ENCODE measurements at places on chromosomes 6 and 20.
A peak's percentile ranks its signal among the peaks of the same experiment; 100 is the strongest.

DNA sequence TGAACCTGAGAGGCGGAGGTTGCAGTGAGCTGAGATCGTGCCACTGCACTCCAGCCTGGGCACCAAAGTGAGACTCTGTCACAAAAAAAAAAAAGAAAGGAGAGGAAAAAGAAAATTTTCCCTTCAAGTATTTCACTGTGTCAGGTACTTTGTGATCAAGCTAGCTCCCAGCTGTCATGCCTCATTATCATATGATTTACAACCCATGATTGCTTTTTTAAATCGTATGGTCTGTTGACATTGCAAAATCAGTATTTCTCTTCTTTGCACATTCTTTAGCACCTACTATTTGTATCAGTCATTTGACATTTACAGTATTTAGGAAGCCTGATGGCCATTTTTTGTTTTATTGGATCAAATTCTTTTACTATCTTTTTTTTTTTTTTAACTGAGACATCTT, 22.4 kb downstream of the SASH1 start:
- no peak for DNase-seq

DNA sequence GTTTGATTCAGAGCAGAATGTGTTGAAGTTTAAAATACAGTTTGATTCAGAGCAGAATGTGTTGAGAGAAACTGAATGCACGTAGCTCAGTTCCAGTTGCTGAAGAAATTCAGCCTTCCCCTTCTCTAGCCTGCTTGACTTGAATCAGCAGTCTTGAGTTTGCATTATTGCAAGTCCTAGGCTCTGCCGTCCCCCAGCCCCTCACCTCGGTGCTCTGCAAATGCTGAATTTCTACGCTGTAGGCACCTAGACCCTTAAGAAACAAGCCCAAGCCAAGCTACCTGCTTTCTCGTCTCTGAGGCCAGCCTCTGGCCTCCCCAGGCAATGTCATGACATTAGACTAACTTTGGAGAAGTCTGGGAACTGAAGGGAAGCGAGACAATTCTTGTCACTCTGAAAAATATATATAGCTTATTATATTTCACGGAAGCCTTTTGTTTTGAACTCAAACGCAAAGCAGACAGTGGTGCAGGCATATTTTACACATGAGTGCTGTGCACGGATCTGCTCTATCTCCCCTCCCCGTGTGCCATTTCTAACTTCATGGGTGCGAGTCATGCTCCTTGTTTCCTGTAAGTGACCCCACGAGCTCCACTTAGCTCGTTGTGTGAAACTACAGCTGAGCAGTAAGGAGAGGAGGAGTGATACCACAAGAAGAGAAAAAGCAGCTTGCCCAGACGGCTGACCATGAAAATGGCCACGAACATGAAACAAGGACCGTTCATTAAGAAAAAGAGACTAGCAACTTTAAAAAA, 71.4 kb upstream of the DUSP22 start:
- no peak for DNase-seq

- no peak for DNase-seq
Observed at GRCh38 chr20:9161311-9161710, 92.4 kb downstream of the PLCB4 start.

- DNase-seq, result no peak
Observed at GRCh38 chr6:6826095-6826901, 237.8 kb downstream of the LY86 start.

DNA sequence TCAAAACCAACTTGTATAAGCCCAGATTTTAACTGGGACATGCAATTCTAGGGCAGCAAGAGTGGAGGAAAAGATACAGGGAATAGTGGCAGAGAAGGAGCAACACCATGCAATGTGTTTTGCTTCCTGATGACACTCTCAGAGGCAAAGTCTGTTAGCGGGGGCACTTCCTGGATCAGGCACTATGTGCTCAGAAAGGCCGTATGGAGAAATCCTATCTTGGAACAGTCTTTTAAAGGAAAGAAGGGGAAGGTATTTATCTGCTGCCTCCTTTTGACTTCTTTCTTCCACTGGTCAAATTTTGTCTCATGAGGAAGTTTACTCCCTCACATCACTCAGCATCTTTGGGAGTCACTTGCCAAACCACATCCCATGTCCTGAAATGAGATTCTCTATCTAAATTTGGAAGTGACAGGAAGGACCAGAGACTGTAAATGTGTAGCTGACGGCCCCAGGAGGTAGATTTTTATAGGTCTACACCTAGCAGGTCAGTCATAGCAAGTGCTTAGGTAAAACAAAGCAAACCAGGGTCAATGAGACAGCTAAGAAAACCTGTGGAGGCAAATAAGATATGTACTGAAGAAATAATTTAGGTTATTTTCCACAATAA, 91.7 kb upstream of the ELOVL5 start:
- no peak for DNase-seq

- DNase-seq, result no peak
Observed at GRCh38 chr6:49766762-49767161, 20.3 kb downstream of the PGK2 start.

GRCh38 chr20:13105864-13106457, 97.2 kb downstream of the SPTLC3 start:
- peak; percentile 16 for DNase-seq

DNA sequence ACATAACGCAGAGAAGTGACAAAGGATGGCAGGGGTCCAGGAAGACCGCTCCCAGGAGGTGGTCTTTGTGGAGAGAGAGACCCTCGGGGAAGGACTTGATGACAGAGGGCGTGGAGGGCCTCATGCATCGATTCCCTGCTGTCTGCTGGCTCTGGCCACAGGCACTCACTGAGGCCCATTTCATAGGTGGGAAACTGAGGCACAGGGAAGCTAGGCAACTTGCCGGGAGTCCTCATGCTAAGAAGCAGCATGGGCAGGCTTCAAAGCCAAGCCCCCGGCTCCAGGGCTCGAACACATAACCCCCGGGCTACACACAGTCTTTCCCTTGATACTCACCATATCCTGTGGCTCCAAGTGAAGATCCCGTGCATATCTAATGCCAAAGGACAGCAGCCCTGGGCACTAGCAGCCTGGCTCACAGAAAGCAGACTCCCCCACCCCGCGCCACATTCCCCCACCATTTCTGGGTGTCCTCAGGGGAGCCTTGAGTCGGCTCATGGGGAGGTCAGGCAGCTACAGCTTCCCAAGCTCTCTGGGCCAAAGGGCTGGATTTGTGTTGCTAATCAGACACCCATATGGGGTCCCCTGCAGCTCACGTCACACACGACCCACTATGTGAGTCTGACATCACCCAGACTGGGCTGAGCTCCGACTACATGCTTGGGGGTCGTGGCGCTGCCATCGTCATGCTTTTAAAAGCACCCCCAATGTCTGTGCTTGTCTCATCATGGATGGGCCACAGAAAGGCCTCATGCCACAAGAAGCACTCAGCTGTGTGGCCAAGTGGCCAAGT, 130.9 kb upstream of the PMEPA1 start:
- no peak for DNase-seq

DNA sequence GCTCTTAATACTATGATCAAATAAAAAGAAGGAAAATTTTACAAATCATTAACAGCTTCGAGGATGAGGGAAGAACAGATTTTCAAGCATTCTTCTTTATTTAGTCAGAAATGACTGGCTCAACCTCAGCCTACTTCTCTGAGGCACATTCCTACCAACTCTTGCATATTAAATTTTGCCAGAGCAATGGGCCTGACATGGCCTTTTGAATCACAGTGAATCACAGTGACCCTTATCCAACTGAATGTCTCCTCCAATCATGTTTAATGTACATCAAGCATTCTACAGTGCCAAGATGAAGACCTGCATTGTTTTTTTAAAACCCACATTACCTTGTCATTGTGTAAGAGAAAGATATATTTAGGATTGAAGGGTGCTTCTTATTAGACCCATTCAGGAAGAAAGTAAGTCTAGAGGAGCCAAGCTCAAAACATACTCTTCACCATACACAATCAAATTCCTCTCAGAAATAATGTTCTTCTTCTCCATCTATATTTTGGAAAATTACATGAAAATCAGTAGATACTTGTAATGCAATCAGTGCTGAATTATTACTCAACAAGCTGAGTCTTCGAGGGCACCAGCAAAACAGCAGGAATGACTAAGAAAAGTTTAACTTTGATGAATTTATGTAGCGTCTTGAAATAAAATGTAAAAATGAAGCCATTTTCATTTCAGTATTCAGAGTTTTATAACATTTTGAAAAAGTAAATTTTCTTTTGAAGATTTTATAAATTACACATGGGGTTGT, 44.1 kb upstream of the MOXD1 start:
- DNase-seq, result no peak

- DNase-seq, result no peak
Observed at GRCh38 chr20:63306673-63307537, 13.9 kb downstream of the COL20A1 start.

DNA sequence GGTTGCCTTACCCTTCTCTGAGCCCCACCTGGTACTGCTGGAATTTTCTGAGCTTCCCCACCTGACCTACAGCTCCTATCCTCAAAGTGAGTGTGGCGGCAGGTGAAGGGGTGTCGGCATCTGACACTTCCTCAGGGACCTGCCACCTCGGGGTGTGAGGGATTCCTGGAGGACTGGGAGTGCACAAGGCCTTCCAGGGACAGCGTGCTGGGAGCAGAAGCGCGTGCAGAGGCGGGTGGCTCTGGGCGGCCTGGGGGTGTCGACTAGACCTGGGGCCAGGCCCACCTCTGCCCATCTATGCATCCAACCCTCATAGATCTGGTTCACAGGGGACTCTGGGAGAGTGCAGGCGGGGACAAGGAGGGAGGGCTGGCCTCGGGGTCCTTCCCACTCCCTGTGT, 7.8 kb downstream of the DLGAP4 start:
- no peak for DNase-seq
